ENCODE measurements at places on chromosomes 3 and 15. TPM values are rescaled to one million over a fixed set of nuclear protein-coding genes. Genes with fewer than 3 reads are reported as not detected.

Gene FYCO1
- 57.8 TPM for total RNA-seq

Gene IL20RB
- 3.9 TPM for total RNA-seq

Gene P2RY1
- total RNA-seq: 1.1 TPM

Gene NPAP1
- 0.16 TPM for total RNA-seq

Gene RPN1
- 147 TPM for total RNA-seq

Gene UCN2
- 0.54 TPM for total RNA-seq

- peak; percentile 75 for DNase-seq
Measured at GRCh38 chr3:115784739-115785536, 161.6 kb downstream of the GAP43 start.

- peak; percentile 11 for DNase-seq
Measured at GRCh38 chr3:175297216-175297615, 438.1 kb downstream of the NAALADL2 start.

DNA sequence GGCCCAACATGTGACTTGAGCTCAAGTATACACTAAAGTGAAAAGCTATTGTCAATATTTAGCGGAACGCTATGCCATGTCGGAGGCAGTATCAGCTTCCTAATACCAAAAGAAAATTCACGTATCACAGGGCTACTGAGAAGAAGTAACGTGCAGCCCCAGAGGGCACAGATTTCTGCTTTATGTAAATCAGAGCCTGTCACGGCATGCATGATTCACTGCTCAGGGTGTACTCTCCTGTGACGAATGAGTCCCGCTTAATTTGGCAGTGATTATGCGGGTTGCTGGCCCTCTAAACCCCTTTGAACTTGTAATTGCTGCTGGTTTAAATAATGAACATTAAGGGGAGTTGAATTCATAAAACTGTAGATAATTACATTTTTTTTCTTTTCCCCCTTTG, 85.3 kb downstream of the MEIS2 start:
- peak; percentile 80 for DNase-seq

GRCh38 chr3:37477275-37477674, 302.9 kb upstream of the LRRFIP2 start:
- DNase-seq: no peak

DNA sequence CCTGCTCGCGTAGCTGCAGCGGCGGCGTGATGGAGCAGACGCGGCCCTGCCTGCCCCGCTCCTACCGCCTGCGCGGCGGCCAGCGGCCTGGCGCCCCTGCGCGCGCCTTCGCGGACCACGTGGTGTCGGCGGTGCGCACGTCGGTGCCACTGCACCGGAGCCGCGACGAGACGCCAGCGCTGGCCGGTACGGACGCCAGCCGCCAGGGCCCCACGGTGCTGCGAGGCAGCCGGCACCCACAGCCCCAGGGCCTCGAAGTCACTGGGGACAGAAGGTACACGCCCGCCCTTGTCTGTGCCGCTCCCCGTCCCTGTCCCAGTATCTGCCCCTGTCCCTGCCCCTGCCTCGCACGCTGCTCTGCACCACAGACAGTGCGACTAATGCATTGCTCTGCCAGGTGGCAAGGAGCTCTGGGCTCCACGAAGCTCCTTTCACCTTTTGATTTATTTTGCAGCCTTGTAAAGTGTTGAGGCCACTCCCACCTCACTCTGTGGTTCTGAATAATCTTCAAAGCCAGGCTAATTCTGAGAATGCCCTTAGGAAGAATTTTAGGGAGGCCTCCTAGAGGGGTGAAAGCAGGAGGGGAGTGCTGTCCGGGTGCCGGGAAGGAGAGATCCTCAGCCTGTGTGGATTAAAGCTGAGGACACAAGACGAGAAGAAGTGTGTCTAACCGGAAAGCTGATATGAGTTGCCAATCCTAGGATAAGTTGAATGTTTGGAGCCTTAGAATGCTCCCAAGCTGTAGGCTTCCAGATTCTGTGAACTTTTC, 100.0 kb downstream of the THSD4 start:
- DNase-seq: no peak

- no peak for DNase-seq
Measured at GRCh38 chr3:13477943-13478342, 2.2 kb upstream of the HDAC11 start.

- DNase-seq: no peak
Measured at GRCh38 chr3:174331095-174331800, 527.9 kb upstream of the NAALADL2 start.

- DNase-seq: peak; percentile 35
Measured at GRCh38 chr15:66253418-66254088, at the start of gene MEGF11. Gene MEGF11, minus strand, starts transcription at chr15:66253750. Its CDS starts 125,347 bp downstream, at chr15:66128403.

DNA sequence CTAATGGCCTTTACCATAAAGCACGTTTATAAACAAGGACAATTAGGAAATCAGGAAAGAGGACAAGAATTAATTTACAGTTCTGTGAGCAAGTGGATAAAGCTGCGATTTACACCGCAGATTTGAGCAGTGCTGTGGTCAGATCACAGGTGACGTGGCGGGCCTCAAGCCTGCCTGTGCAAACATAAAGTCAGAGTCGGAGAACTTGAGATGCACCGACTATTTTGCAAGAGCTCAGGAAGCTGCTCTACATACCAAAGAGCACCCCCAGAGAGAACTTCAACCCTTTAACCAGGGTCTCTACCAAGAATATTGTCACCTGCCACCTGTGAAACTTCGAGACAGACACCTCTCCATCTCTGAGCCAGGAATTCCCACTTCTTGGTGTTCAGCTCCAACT, 35.7 kb downstream of the MECOM start:
- no peak for DNase-seq

- no peak for DNase-seq
Measured at GRCh38 chr3:193841581-193841980, 248.6 kb downstream of the OPA1 start.

DNA sequence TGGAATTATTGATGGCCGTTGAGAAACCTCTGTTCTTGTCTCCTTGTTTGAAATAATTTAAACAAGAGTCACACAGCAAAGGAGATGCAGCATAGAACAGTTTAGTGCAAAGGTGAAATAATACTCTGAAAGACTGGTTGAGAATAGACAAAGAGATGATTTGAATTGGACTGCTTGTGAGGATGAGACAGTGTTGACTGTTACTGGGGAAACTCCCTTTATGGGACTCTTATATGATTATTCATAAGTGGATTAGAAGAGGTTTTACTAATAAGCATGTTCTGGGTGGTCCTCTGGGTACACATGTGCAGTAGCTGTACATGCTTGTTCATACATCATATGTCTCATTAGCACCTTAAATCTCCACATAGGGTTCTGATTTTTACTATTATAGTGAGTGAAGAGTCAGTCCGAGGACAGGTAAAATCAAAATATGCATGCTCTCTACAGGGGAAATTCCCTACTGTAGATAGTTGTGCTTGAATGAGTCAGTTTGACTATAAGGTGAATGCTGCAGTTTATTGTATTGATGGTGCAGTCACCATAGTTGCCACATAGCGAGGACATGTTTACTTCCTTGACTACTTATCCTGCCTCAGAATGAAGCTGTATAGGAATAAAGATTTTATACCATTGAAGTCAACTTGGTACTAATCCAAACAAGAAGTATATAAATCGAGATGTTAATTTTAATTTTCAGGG, 498.7 kb downstream of the CNTN6 start:
- DNase-seq: no peak

DNA sequence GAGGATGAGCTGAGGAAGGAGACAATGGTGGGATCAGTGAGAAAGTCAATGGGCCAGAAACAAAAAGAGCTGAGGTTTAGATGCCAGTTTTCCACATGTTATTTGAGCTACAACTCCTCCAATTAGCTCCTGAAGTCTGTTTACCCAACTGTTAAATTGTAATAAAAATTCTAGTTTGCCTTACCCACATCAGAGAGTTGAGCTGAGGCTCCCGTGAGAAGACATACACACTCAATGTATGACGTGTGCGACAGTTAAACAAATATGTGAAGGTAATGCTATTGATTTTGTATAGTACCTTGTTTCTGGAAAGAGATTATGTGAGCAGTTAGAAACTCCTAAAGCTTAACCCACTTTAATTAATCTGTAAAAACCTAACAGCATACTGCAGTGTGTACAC, 318.1 kb upstream of the GRM7 start:
- DNase-seq: no peak

DNA sequence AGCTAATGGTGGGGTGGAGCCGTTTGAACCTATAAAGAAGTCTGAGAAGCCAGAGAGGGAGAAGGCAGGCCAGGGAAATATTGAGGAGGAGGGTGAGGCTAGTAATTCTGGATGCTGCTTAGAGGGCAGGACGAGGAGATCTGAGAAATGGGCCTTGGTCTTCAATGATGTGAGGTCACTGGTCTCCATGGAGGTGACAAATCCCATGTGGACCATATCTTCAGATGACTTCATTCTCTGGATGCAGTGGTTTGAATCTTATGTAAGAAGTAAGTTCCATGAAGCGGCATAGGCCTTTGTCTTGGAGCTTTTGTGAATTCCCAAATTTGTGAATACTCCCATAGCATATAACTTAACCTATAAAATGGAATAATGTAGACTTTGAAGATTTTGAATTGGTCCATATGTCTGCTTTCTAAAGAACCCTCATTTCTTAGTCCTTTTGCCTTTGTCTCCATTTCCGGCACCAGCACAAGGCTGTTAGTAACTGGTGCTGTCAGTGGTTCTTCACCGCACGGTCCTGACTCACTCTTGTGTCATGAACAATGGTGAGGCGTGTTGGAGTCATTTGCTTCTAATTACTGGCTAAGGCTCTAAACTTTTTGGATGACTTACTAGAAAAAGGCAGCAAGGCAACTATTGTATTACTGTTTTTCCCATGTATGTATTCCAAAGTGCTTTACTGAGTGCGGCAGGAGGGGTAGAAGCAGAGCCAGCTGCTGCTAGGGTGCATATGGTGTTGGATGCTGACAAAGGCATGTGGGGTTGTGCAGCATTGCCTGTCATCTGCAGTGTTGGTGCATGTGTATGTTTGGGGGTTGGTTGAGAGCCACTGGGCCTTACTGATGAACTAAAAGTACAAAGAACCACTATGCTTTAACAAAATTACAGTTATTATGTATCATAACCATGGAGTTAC, 279.3 kb upstream of the C2CD4B start:
- DNase-seq: peak; percentile 98

GRCh38 chr3:188776447-188776846, 395.3 kb upstream of the TPRG1 start:
- DNase-seq: peak; percentile 83

DNA sequence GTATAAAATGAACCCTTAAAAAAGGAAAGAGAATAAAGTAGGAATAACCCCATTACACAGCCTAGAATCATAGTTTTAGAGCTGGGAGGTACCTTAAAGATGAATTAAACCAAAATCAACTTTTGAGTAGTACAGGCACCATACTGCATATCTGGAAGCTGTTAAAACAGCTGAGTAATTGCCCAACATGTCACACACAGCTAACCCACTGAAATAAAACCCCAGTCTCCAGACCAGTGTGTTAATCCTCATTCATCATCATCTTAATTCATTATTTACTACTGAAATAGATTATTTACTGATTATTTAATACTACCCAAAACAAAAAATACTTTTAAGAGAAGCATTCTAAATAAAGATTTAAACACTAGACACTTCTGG, 52.8 kb downstream of the GPR160 start:
- DNase-seq: no peak

- no peak for DNase-seq
Measured at GRCh38 chr15:101566748-101567488, 77.4 kb upstream of the PCSK6 start.

GRCh38 chr15:95742836-95743235, 587.7 kb upstream of the NR2F2 start:
- DNase-seq: peak; percentile 26

Measured in fibroblast of the aortic adventitia (primary cell).